ENCODE measurements at places on chromosomes 2 and 18. TPM values are rescaled to one million over a fixed set of nuclear protein-coding genes. Genes with fewer than 3 reads are reported as not detected.

STARD6 gene
- 0.25 TPM for polyA plus RNA-seq

- no peak for DNase-seq
These were observed 119.9 kb downstream of the PARD3B start for GRCh38 chr2:204665207-204665606.

- DNase-seq: no peak
These were observed 130.5 kb downstream of the NCK2 start for GRCh38 chr2:105875241-105875640.

GRCh38 chr2:138838851-138839620, 58.8 kb upstream of the NXPH2 start:
- DNase-seq: no peak

GRCh38 chr2:133957724-133958480, 296.0 kb upstream of the MGAT5 start:
- no peak for DNase-seq

- DNase-seq: no peak
These were observed 417.1 kb downstream of the SOCS6 start for GRCh38 chr18:70705831-70706416.

- no peak for DNase-seq
These were observed 66.6 kb downstream of the EPB41L3 start for GRCh38 chr18:5476961-5477800.

UPP2 gene
- 10.0 TPM for polyA plus RNA-seq

DNA sequence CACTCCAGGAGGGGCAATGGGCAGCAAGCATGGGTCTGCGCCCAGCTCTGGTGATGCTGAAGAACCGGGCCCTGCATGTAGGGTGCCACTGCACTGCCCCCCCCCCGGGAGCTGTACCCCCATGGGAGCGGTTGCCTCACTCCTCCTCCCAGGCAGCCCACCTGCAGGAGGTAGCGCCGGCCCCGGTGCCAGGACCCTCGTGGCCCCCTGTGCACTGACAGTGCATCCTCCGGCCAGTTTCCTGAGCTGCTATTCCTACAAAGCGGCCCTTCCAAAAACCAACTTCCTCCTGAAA, 109.4 kb downstream of the ZNF516 start:
- DNase-seq: no peak
